ENCODE measurements at places on chromosomes 5 and 9.

GRCh38 chr5:66239034-66239433 is 94.9 kb downstream of the SREK1 start:
- DNase-seq = no peak

- DNase-seq = no peak
These were observed 192.7 kb downstream of the SMC2 start for GRCh38 chr9:104286799-104287198.

GRCh38 chr9:137665697-137666512 is 47.1 kb downstream of the EHMT1 start:
- DNase-seq = no peak

- no peak for DNase-seq
These were observed 132.4 kb upstream of the EPB41L4A start for GRCh38 chr5:112551419-112552032.

DNA sequence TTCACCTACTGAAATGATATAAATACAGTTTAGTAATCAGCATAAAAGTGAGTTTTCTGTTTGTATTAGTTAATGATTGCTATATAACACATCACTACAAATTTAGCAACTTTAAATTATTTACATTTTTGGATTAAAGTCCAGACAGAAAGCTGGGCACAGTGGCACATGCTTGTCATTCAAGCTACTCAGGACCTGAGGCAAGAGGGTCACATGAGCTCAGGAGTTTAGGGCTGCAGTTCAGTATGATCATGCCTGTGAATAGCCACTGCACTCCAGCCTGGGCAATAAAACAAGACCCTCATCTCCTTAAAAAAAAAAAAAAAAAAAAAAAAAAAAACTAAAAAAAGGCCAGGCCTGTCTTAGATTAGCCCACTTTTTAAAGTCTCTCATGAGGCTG is 273.6 kb upstream of the CTNND2 start:
- no peak for DNase-seq

DNA sequence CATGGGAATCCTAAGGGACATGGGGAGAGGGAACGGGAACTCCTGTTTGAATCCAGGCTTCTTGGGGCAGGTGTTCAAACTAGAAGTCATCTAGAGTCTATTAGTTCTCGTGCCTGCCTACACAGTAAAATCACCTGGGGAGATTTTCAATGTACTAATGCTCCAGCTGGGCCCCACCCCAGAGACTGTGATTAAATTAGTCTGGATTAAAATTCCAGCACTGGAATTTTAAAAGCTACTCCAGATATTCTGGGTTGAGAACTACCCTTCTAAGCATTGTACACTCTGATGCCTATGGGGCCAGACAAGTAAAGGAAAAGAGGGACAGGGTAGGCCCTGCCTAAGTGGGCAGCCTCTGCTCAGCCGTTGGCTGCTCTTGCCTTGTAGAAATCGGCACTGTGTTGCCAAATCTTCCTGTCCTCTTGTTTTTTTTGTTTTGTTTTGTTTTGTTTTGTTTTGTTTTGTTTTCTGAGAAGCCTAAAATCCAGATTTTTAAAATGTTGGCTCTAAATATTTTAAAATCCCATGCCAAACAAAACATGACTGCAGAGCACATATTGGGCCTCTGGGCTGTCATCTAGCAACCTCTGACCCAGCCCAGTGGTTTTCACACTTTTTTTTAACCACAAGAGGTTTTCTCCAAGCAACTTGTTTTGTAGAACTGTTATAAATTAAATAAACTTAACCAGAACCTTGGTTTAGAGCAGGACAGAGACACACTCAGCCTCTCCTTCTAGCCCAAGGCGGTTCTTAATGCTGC is 29.0 kb downstream of the ADRB2 start:
- no peak for DNase-seq

- DNase-seq = no peak
These were observed 416.3 kb downstream of the NR2F1-AS1 start for GRCh38 chr5:93164690-93165089.

DNA sequence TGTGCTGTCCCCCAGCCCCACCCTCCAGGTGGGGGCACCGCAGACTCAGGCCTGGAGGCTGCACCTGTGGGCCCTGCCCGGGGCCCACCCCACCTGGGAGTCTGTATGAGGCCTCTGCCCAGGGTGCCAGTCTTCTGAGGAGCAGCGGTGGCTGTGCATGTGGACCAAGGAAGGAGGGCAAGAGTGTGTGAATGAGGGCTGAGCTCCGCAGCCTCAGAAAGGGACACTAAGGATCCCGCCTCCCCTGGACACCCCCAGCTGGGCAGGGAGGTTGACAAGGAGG is 19.1 kb downstream of the FGD3 start:
- no peak for DNase-seq

DNA sequence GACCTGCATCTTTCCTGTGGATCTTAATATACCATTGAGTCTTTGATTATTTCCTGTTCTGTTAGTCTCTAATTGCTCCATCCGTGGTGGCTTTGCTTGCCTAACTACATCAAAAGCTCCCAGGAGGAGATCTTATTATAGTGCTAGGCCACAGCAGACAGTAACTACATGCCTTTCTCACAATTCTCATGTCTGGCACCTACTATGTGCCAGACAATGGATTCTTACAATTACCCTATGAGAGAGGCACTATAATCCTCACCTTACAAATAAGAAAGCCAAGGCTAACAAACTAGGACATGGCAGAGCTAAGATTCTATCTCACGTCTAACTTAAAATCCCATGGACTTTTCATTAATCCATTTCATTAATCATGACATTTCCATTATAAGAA is 70.3 kb upstream of the TARS1 start:
- DNase-seq = no peak

GRCh38 chr5:98624145-98624880 is 149.2 kb upstream of the RGMB start:
- no peak for DNase-seq

DNA sequence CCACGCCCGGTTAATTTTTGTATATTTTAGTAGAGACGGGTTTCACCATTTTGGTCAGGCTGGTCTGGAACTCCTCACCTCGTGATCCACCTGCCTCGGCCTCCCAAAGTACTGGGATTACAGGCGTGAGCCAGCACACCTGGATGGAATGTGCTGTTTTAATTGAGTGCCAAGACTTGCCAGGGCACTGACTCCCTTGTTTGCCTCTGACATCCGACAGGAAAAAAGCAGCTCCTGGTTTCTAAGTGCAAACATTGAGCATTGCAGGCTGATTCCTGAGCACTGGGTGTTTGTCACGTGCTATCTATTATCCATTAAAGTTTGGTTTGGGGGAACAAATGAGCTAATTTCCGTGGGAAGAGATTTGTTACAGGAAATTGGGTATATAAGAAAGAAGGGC is 70.6 kb upstream of the CKMT2 start:
- DNase-seq = no peak

DNA sequence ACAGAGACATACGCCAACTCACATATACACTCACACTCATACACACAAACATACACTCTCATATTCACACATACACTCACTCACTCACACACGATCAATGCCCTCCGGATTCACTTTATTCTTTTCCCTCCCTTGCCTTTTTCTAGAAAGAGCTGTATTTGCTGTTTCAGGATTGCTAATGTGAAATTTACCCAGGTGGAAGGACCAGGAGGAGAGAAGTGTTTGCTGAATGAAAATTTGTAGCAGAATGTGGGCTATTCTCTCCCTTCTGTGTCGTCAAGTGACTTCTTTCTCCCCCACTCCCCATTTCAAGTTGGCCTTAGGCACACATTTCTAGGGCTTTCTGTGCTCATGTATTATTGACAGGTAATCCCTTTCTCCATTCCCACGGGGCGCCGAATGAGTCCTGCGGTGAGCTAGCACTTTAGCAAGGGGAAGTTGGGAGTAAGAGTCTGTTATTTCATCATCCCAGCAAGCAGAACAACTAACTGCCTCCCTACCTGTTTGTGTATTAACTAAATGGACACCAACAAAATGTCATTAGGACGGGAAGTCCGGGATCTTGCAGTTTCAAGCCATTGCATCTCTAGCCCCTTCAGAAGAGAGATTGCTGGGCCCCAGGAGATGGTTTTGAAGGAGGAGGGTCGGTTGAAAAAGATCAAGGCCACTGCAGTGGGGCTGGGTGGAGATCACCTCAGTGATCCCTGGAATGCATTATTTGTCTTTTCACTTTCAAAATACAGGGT is 97.1 kb upstream of the TAF11L2 start:
- DNase-seq = no peak

DNA sequence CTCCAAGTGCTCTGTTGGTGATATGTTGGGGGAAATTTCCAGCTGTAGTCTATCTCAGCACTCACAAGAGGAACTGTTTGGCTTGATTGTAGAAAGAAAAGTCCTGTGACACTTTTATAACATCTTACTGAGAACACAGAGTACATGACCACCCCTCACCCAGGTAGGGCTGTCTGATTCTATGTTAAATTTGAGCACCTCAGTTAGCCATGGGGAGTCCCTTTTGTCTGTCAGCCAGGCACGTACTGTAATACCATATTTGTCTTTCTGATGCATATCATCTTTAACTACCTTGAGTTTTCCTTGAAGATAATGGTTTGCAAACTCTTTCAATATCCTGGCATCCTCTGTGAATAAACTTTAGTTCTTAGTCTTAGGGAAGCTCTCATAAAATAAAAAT is 164.5 kb downstream of the IZUMO3 start:
- no peak for DNase-seq

DNA sequence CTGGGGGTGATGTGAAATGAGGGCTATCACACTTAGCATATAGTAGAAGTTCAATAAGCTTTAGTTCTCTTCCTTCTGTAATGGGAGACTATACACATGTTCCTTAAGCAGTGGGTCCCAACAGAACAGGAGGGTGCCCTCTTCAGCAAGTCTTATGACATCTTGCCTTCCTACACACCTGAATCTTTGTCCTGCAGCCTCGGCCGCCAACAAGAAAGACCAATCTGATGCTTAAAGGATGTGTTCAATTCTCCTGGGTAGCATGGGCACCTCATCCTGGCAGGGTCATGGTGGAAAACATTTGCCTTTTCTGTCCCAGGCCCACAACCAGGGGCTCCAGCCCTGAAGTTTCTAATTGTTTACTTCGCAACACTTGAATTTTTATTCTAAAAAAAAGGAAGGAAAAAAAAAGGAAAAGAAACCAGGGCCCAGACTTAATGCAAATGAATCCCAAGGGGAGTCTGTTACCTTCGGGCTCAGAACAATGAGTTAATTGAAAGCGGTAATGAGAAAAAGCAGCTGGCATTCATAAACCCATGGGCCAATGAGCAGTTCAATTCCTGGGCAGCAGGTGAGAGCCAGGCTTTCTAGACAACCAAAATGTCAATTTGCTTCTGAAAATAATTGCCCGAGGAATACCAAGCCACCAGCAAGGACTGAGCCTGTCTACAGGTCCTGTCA is 26.2 kb upstream of the SMAD5 start:
- DNase-seq = no peak

DNA sequence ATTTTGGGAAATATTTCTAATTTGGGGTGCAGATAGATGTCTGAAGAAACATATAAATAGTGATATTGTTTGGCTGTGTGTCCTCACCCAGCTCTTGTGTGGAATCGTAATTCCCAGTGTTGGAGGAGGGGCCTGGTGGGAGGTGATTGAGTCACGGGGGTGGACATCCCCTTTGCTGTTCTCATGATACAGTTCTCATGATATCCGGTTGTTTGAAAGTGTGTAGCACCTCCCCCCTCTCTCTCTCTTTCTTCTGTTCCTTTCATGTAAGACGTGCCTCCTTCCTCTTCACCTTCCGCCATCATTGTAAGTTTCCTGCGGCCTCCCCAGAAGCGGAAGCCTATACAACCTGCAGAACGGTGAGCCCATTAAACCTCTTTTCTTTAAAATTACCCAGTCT is 11.4 kb upstream of the ADAMTS16 start:
- no peak for DNase-seq

DNA sequence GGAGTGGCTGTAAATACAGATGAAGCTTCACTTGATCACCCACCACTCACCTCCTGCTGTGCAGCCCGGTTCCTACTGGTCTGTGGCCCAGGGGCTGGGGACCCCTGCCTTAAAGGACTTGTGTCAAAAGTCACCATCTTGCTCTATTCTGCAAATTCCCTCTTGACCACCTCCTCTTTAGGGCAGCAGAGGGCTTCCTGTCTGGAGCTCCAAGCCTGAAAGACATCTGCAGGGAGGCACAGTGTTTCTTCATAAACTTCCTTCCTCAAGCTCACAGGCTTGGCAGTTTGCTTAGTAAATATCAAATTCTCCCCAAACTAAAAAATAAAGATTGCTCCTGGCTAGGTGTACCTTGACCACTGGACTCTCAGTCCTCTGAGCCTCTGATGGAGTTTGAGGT is 104.4 kb downstream of the FRMD3 start:
- DNase-seq = no peak

- DNase-seq = no peak
These were observed 378.3 kb upstream of the DAP start for GRCh38 chr5:11139217-11139865.

- no peak for DNase-seq
These were observed 8.4 kb downstream of the PDE6A start for GRCh38 chr5:149936044-149936699.

DNA sequence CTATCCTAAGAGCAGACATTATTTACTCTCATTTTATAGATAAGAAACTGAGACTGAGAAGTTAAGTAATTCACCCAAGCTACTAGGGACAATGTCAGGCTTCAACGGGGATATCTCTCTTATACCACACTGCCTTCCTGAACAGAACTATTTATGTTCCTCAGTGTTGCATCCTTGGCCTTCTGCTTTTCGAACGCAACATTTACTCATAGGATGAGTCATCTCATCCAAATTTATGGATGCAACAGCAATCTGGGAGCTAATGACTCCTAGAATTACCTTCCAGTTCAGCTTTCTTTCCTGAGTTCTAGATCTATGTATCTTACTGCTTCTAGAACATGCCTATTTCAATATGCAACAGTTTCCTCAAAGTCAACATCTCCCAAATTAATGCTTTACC is 103.6 kb upstream of the PAM start:
- DNase-seq = no peak

DNA sequence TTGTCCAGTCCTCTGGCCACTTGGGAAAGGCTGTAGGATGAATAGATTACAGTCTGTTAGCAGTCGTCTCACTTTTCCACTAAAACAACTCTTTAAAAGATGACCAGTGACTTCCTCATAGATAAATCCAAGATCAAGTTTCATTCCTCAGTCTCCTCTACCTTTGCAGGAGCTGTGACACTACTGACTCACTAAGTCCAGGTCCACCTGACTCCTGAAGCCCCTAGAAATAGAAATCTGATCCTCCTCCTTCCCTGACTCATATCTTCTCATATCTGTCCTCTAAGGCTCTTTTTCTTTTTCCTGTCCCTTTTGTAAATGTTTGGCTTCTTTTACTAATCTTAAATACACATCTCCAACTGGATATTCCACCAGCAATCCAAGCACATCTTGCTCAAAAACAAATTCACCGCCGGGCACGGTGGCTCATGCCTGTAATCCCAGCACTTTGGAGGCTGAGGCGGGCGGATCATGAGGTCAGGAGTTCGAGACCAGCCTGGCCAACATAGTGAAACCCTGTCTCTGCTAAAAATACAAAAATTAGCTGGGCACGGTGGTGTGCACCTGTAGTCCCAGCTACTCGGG is 2.6 kb downstream of the CCDC125 start:
- DNase-seq = no peak

DNA sequence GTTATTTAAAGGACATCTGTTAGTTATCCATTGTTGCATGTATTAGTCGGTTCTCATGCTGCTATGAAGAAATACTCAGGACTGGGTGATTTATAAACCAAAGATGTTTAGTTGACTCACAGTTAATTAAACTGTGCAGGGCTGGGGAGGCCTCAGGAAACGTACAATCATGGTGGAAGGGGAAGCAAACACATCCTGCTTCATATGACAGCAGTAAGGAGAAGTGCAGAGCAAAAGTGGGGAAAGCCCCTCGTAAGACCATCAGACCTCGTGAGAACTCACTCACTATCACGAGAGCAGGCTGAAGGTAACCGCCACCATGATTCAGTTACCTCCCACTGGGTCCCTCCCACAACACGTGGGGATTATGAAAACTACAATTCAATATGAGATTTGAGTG is 2064.1 kb downstream of the MAT2B start:
- no peak for DNase-seq

Data from stimulated activated CD8-positive, alpha-beta memory T cell treated with anti-CD3 and anti-CD28 coated beads, Interleukin-7, amount 100 ng/mL, for 1 hour (primary cell).